SW 1271 (cell line): ENCODE measurements at places on chromosomes 7 and 10.

GRCh38 chr10:94107191-94107590 lies 113.5 kb downstream of the PLCE1 start:
- no peak for DNase-seq

DNA sequence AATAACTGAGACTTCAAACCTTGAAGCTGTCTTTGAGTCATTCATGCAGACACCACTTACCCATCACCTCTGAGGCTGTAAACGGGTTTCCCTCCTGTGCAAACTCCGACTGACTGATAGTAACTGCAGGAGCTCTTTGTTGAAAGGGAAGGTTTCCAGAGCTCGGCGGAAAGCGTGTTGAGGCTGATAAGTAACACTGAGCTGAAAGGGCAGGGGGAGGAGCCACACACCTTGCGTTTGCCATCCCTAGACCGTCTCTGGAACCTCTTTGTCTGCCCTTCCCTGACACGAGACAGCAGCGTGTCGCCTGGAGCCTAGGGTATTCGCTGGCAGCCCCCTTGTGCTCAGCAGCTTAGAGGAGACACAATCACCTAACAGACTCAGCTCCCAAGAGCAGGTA lies 134.0 kb downstream of the PAXIP1 start:
- DNase-seq, result no peak

- DNase-seq, result no peak
Observed at GRCh38 chr7:1635401-1635800, 34.7 kb upstream of the ELFN1 start.

DNA sequence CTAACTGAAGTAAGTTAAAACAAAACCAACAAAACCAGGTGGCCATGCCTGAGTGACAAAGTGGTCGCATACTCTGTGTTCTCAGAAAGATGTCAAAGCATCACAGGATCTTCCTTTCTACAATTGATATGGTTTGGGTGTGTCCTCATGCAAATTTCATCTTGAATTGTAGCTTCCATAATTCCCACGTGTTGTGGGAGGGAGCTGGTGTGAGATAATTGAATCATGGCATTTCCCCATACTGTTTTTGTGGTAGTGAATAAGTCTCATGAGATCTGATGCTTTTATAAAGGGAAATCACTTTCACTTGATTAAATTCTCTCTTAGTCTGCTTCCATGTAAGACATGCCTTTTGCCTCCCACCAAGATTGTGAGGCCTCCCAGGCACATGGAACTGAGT lies 465.7 kb downstream of the PCDH15 start:
- no peak for DNase-seq

DNA sequence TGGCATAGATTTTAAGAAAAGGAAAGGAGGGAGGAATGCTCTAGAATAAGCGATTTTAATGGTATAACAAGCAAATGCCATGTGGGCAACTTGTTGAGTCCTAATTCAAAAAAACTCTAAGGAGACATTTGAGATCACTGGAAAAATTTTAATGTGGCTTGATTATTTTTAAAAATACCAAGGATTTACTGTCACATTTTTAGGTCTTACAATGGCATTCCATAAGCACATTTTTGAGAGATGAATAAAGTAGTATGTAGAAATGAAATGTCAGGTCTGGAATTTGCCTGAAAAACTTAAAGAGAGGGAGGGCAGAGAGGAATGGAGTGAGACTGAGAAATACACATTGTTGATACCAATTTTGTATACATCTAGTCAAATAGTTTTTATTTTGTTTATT lies 20.3 kb downstream of the NCAPG2 start:
- no peak for DNase-seq

- no peak for DNase-seq
Observed at GRCh38 chr7:21154614-21155013, 273.3 kb upstream of the SP4 start.

DNA sequence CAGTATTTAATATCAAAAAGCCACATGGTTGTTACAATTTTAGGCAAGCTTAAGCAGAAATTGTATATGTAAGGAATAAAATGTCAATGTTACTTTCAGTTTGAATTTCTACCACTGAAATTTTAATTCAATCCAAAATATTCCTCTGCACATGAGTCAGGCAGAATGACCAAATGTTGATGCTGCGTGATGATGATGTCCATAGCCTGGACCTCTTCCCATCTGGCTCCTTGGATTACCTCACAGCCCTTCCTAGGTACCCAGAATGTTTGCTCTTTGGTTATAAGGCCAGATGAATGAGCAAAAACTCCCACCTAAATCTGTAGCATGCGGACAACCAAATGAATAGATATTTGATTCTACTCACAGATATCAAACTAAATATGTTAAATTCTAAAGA lies 258.3 kb upstream of the IMMP2L start:
- DNase-seq, result no peak

DNA sequence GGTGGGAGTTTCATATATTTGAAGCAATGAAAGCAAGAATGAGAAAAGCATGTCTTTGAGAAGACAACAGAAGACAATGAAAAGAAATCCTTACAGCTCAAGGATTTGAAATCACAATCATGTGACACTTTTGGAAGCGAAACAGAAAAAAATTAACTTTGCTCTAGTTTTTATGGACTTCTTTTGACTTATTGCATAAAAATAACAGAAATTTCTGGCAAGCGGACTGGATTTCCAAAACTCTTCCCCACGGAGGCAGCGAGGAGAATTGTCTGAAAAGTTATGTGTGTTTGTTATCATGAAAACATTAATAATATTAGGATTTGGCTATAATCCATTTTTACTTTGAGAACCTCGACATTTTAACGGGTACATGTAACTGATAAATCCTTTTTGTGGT lies 223.3 kb downstream of the LRMDA start:
- no peak for DNase-seq

GRCh38 chr10:21145751-21146435 lies 248.8 kb upstream of the NEBL start:
- no peak for DNase-seq

DNA sequence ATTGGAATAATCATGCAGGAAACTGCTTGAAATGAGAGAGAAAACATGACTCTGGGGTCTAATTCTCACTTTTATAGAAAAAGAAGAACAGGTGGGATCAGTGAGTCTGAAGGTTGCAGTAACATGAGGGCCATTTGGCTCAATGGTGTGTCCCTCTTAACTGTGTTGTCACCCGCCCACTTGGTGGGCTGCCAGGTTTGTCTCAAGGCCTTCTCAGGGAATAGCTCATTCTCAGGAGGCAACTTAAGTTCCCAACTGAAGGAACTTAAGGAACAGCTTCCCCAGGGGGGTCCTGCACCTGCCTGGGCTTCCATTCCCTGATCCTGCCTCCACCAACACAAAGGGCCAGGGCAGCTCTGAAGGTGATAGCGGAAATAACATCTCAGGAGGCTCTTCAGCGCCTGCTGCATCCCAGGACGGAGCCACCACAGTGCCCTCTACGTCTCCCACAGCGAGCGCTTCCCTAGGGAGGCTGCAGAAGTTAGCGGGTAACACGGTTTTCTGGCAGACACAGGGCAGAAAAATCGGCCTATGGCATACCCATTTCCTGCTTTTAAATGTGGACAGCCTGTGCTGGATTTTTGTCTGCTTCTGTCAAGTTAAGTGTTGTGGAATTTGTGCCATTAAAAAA lies 88.8 kb downstream of the ZRANB1 start:
- no peak for DNase-seq

DNA sequence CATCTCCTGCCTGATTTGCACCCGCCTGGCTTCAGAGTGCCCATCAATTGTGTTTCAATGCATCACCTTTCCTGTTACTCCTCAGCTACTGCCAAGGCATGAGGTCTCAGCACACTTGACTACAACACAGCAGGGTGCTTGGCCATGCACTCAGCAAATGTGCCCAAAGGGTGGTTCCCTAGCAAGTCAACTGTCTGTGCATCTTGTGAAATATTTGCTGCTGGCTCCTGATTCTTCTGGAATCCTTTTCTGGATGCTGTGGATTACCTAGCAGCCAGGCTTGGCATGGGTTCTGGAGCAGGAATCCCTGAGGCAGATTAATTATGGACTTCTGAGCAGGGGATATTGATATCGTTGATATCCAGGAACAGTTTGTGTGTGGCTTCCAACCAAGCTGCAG lies 662.6 kb upstream of the MGMT start:
- DNase-seq, result no peak

DNA sequence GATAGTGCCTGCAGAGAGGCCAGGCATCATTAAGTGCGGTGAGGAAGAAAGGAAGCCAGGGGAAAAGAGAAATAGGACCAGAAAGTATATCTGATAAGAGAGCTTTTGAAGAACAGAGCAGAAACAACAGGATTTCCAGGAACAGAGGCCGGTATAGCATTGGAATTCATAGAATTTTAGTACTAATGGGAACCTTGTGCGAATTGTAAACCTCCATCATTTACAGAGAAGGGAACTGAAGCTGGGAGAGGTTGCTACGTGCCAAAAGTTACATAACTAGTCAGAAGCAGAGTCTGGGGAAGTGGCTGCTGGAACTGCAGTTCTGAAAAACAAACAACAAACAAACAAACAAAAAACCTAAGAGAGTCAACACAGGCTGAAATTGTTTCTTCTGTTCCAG lies 5.4 kb upstream of the ZMYND11 start:
- no peak for DNase-seq

GRCh38 chr10:128000471-128001362 lies 93.8 kb downstream of the PTPRE start:
- DNase-seq, result no peak

DNA sequence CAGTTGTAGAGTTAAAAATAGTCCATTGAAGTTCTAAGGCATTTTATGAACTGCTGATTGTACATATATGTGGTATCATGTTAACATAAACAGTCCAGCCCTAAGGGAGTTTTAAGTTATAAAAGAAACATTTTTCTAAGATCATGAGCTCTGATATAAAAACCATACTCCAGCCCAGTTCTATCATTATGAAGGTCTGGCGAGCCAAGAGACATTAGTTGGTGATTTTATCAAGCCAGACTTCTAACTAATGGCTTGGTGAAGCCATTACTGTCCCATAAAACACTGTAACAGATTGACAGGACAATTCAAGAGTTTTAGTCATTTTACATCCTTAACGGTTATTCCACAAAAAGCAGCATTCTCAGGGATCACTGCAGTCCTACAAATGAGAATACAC lies 221.6 kb downstream of the RNLS start:
- no peak for DNase-seq

- DNase-seq, result peak; percentile 81
Observed at GRCh38 chr10:35331894-35332640, 4.2 kb upstream of the CCNY start.

GRCh38 chr7:81514546-81514945 lies 255.3 kb downstream of the HGF start:
- no peak for DNase-seq

GRCh38 chr10:26821699-26822570 lies 38.8 kb downstream of the ABI1 start:
- no peak for DNase-seq
